Nucleus accumbens (tissue), 56 donors: ENCODE measurements at places on chromosomes 6 and 20.

DNA sequence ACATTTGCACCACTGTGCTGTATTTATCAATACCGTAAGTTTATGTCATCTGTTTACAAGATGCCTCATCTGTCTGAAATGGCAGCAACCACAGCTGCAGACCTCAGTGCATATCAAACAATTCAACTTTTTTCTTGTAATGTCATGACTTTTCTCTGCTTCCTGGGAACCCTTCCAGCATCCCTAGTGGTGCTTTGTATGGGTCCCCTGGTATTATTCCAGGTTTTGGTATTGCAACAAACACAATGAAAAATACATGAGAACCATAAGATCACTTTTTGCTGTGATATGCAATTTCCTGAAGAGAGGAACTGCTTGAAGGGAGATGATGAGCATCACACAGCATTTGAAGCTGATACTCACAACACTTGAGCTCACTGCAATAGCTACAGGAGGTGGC, 12.0 kb upstream of the TXNDC5 start:
- DNase-seq, result no peak

DNA sequence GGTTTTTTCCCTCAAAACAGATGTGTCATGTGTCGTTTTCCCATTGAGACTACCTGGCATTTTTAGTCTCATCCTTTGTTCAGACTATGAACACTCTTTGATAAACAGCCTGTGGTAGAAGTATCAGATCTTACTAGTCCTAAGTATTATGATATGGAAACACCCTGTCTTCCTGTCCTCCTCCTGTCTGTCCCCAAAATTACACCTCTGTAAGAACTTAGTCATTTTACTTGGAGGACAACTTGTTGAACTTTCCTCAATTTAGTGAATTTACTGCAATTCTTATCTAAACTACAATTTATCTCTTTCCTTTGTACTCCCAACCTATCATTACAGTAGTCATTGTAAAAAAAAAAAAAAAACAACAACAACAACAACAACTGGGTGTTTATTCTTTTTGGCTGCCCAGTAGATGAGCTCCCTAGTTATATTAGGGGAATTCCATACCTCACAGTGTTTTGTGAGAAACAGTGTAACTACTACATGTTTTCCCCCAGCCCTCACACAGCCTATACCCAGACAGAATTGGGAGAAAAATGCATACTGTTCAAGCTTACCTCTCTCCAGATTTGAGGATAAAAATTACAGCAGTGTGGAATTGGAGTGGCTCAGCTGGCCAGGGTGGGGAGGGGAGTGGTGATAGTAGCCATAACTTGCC, 18.5 kb upstream of the ERVFRD-1 start:
- DNase-seq, result no peak

- no peak for DNase-seq
These were observed 110.9 kb downstream of the JAG1 start for GRCh38 chr20:10562899-10563298.

DNA sequence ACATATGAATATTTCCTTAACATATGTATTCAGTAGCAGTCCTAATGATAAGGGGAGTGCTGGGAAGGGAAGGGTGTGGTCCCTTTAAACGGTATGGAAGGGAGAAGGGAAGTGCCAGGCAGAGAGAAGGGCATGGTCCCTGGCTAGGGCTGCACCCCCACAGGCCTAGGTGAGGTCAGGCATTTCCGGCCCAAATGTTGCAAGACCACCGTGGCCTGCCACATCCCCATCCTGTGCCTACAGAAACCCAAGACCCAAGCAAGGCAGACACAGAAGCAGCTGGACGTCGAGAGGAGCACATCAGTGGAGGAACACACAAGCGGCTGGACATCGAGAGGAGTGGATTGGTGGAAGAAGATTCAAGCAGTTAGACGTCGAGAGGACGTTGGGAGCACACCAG, 5.9 kb downstream of the RRAGD start:
- DNase-seq, result no peak
